Activated T-helper 9 cell treated with anti-CD3 and anti-CD28 coated beads, Interleukin-2, amount 50 U/mL, for 16 hours (primary cell): ENCODE measurements at places on chromosomes 5 and 9.

GRCh38 chr5:124297826-124298225 lies 448.6 kb downstream of the ZNF608 start:
- no peak for DNase-seq

DNA sequence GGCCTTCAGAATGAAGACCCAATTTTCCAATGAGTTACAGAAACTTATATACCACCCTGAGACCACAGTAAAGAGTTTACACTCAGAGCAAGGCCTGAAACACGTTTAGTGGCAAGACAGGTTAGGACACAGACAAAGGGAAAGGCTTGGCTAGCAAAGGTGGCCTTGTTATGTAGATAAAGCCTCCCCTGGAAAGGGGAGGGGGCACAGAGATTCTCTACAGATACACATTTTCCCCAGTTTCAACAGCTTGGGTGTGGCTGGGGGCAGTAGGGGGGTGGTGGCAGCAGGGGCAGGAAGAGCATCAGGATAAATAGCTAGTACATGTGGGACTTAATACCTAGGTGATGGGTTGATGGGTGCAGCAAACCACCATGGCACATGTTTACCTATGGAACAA lies 51.9 kb upstream of the PPP1R2B start:
- no peak for DNase-seq

GRCh38 chr5:176713409-176713808 lies 66.1 kb downstream of the TSPAN17 start:
- no peak for DNase-seq

GRCh38 chr9:121876255-121876654 lies 216.9 kb downstream of the TTLL11 start:
- DNase-seq = no peak

DNA sequence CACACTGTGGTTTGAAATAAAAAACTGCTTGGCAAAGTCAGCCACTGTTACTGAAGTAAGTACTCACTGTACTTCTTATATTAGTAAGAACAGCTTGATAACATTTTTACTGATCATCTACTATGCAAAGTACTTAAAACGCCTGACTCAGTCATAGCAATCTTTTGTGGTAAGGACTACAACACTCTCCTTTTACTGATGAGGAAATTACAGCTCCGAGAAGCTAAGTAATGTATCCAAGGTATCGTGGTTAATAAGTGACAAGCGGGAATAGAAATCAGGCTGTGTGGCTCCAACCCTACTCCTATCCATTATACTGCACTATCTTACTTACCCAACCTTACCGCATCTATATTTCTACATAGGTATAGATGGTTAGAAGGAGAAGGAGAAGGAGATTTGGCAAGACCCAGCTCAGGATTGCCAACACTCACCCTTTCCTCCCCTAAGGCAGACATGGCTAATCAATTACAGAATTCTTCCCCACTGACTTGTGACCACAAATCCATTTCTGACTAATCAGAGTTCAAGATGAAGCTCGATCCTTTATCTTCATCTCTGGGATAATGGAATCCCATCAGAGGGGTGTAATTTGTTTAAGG lies 281.4 kb downstream of the SPOCK1 start:
- no peak for DNase-seq

- DNase-seq = no peak
These were observed 11.5 kb upstream of the CARD9 start for GRCh38 chr9:136385015-136385414.

GRCh38 chr9:19424176-19424779 lies 15.5 kb downstream of the ACER2 start:
- no peak for DNase-seq

DNA sequence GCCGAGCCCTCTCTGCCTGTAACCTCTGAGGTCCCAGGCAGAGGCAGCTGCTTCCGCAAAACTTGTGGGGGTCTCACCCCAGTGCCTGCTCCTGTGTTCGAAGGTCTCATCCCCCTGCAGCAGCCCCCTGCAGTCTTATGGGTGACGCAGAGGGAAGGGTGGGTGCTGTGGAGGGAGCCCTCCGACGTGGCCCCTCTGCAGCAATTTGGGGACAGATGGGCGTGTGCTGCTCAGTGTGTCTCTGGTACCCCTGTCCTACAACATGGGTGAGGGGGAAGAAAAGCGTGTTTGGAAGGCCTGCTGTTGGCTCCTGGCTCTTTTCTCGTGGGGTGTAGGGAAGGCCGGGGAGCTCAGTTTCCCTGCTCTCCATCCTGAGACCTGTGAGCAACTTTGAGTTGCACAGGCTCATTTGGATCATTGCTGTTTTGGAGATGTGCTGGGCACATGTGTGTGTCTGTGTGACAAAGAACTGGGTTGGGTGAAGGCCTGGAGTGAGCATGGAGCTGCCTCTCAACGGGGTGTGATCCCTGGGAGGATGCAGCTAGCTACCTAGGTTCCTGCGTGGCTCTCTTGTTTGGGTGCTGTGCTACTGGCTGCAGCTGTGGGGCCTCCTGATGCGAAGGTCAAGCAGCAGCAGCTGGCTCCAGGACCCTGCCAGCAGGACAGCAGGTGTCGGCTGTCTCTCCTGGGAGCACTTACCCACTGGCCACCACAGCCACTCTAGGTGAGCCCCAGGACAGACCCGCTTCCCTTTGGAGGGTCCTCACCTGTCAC lies 179.6 kb upstream of the PITX1 start:
- no peak for DNase-seq

DNA sequence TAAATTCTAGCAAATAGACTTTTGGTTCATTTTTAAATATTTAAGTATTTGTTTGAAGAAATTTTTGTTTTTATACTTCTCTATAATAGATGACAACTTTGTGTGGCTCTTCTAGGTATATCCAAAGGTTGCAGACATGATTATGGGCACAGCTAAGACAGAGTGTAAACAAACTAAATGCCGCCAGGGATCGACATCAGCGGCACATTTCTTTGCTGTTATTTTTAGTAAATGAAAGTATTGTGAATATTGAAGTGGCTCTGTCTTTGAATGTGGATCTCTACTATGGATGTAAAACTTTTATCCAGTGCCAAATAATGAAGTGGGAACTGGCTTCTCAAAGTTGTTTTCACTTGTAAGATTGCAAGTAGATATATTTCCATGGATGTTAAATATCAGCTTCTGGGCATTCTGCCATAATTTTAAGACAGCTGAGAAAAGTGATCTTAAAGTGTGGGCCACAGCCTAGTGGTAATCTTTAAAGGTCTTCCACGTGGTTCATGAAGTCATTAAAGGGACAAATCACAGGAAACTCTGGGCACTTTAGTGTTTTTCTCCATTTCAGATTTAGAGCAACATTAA lies 589.9 kb downstream of the ZNF608 start:
- DNase-seq = no peak

DNA sequence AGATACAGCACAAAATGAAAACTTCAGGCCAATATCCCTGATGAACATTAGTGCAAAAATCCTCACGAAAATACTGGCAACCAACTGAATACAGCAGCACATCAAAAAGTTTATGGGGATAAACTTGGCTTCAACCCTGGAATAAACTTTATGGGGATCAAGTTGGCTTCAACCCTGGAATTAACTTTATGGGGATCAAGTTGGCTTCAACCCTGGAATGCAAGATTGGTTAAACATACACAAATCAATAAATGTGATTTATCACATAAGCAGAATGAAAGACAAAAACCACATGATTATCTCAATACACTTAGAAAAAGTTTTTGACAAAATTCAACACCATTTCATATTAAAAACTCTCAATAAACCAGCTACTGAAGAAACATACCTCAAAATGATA lies 213.7 kb upstream of the DMRTA1 start:
- DNase-seq = no peak

- DNase-seq = no peak
These were observed 226.3 kb downstream of the SMARCA2 start for GRCh38 chr9:2241461-2241835.

GRCh38 chr5:13972029-13972428 lies 27.5 kb upstream of the DNAH5 start:
- no peak for DNase-seq

- no peak for DNase-seq
These were observed 152.4 kb upstream of the ARRDC3 start for GRCh38 chr5:91535499-91535898.

DNA sequence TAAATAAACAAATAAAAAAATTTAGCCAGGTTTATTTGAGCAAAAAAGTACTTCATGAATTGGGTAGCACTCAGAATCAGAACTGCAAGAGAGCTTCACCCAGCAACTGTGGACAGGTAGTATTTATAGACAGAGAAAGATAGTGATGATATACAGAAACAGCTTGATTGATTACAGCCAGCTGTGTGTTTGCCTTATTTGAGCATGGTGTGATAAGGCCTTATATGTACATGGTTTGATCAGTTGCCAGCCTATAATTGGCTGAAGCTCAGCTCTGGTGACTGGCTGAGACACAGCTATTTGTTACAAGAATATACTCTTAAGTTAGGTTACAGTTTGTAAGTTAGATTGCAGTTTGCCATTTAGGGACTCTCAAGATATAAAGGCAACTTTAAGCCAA lies 34.3 kb upstream of the ARL15 start:
- no peak for DNase-seq

GRCh38 chr5:32713770-32714381 lies 2.8 kb downstream of the NPR3 start:
- DNase-seq = no peak

DNA sequence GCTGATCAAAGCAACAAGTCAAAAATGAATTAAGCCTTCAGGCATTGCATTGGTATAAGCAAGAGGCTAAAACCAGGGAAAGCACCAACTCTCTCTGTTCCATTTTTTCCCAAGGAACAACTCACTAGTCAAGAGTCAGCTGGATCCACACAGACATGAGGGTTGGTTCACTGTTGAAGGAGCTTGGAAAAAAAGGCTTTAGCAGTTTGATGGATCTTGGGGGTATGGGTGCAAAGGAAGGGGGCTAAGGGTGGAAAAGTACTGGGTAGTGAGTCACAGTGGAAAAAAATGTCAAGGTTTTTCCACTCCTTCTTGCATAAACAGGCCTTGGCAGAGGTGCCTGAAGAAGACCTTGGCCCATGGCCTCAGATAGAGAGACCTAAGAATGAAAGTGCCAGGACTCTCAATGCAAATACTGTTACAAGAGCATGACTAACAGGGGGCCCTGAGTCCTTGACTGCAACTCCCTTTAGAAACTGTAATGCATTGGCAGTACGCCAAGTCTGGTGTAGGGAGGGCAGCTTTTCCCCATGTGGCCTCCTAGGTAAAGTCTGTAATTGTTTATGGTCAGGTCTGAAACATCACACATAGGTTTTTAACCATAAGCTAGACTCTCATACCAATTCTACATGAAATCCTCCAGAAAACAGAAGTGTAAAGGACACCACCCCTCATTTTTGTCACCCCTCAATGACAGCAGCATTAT lies 23.7 kb downstream of the ACTL7A start:
- DNase-seq = no peak

DNA sequence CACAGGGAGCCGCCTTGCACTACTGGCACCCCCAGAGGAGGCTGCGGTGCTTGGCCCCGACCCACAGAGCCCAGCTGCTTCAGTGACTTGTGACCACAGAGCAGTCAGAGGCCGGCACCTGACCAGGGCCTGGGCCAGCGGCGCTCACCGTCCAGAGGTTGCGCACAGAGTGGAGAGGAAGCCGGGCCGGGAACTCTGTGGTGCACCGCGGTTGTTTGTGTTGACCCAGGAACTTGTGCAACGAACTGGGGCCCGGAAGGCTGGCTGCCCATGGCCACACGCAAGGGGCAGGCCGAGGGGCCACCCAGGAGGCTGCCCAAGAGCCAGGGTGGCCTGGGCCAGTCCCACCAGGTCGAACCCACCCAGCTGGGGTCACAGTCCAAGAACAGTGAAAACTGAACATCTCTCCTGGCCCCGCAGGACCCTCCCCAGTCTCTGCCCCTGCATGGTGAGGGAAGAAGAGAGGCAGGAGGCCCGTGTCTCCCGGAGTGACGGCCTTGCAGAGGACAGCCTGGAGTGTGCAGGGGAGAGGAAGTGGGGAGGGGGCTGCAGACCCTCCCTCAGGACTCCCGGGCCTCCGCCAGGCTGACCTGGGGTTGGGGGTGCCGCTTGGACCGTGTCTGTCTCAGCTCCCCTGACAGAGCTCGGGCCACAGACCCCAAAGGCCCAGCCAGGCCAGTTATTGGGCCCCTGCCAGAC lies 42.8 kb upstream of the EGFL7 start:
- DNase-seq = no peak

GRCh38 chr9:27722866-27723265 lies 149.6 kb upstream of the C9orf72 start:
- no peak for DNase-seq

DNA sequence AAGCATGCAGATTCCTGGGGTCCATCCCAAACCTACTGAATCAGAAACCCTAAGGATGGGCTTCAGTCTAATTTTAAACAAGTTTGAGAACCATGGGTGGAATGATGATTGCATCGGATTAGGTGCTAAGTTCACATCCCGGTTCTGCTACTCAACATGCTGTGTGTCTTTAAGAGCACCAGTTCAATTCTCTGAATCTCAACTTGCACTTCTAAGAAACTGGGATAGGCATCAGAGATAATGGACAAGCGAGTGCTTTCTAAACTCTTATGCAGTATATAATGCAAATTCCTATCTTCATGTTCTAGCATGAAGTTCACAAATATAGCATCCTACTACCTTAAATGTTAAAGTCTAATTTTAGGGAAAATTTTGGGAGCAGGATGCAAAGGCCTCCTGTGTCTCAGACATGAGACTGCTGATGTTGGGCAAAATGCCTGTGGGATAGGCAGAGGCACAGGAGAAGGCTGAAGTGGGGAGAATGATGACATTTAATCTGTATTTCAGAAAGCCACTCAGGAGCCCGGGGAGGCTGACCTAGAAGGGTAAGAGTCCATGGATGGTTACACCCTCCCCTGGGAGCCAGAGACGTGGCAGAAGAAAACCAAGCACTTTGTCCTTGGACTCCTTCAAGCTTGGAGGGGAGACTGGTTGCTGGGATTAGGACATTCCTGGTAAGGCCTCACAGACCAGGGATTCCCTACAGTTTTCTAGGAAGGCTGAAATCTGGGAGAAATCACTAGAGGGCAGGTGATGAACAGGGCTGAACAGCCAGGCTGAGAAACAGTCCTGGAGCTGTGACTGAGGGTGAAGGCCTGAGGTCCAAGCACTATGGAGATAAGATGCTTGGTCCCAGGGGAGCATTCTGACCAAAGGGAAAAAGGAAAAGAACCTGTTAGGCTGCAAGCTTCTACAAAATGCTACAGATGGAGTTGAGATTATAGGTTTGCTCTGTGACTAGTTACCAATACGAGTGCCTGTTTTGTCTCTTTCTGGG lies 311.9 kb upstream of the PANK3 start:
- DNase-seq = no peak

- DNase-seq = no peak
These were observed 60.5 kb upstream of the IL6ST start for GRCh38 chr5:56055287-56055686.

GRCh38 chr9:128927731-128928411 lies 7.1 kb downstream of the PHYHD1 start:
- peak; percentile 20 for DNase-seq

- DNase-seq = no peak
These were observed 41.8 kb downstream of the CDO1 start for GRCh38 chr5:115774684-115775083.

GRCh38 chr5:80607832-80608231 lies 37.8 kb upstream of the ANKRD34B start:
- DNase-seq = no peak

DNA sequence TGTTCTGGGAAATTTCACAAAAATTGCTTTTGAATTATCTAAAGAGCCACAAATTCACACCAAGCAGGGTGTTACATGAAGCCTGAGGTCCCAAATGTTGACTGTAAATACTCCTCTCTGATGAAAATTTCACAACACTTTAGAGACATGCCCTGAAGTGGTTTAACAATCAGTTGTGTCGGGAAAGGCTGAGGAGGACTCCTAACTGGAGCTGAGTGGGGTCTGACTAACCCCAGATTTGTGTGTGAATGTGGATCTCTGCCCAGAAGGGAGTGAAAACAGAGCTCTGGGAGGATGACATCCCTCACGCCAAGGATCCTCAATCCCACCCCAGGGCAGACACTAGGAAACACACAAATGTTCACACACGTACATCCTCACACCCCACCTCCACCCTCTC lies 31.1 kb upstream of the GRXCR2 start:
- DNase-seq = no peak
